ENCODE measurements at places on chromosomes 11 and 22. TPM values are rescaled to one million over a fixed set of nuclear protein-coding genes. Genes with fewer than 3 reads are reported as not detected.

Gene RHOD
- total RNA-seq, result not detected

Gene BTBD18
- not detected for total RNA-seq

Gene ABCG4
- not detected for total RNA-seq

Gene CNTN5
- total RNA-seq, result not detected

Gene ARFGAP3
- 40.2 TPM for total RNA-seq

Gene IGLL5
- total RNA-seq, result not detected
